ENCODE measurements at places on chromosomes 7 and 10. TPM values are rescaled to one million over a fixed set of nuclear protein-coding genes. Genes with fewer than 3 reads are reported as not detected.

The LRRC4 gene
- 3.3 TPM for polyA plus RNA-seq

The DLX6 gene
- polyA plus RNA-seq, result 0.14 TPM

The MBL2 gene
- polyA plus RNA-seq, result not detected

The RET gene
- polyA plus RNA-seq, result 3.4 TPM

The TMEM26 gene
- polyA plus RNA-seq, result 8.0 TPM

The CALHM3 gene
- polyA plus RNA-seq, result not detected

The SPDYE9 gene
- polyA plus RNA-seq, result 0.20 TPM

The ZP3 gene
- 12.1 TPM for polyA plus RNA-seq

The TMEM273 gene
- 5.6 TPM for polyA plus RNA-seq

DNA sequence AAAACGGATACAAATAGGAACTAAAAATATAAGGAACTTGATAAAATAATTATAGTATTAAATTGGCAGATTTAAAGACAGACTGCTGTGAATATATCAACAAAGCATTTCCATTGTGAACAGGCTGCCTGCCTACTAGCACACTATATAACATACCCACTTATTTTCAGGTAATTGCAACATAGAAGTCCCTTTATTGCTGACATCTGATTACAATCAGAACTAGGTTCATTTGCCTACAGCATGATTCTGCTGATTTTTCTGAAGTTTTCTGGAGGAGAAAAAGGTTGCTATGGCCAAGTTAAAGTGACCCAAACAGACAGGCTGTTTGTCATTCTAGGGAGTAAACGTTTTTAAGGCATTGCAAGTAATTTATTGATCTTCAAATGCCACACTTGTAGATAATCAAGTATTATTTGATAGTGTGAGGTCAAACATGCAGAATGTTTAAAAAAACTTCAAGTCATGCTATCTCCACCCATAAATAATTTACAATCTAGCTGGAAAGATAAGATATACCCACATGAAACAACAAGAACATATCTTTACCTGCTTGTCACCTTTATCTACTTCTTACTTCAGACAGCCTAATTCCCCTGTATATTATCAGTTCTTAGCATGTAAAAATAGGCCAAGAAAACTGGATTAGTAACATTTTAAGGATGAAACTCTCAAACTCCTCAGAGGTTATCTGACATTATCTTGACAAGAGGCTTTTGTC, 40.5 kb downstream of the MTPN start:
- DNase-seq, result no peak

- no peak for DNase-seq
Observed at GRCh38 chr7:33517191-33517590, 387.8 kb downstream of the BBS9 start.

DNA sequence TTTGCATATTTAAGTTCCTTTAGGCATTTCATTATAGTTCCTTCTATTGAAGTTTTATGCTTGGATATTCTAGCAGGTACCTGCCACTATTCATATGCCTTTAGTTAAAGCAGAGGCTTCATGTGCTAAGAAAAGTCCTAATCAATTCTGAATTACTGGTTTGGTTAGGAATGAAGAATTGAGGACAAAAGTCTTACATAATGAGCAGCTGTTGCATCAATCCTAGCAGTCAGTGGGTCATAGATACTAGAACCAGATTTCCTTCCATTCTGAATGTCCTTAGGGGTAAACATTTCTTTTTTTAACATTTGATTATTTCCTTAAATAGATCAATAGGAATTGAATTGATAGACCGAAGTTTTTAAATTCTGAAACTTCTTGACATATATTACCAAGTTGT, 59.2 kb downstream of the CDK13 start:
- no peak for DNase-seq

DNA sequence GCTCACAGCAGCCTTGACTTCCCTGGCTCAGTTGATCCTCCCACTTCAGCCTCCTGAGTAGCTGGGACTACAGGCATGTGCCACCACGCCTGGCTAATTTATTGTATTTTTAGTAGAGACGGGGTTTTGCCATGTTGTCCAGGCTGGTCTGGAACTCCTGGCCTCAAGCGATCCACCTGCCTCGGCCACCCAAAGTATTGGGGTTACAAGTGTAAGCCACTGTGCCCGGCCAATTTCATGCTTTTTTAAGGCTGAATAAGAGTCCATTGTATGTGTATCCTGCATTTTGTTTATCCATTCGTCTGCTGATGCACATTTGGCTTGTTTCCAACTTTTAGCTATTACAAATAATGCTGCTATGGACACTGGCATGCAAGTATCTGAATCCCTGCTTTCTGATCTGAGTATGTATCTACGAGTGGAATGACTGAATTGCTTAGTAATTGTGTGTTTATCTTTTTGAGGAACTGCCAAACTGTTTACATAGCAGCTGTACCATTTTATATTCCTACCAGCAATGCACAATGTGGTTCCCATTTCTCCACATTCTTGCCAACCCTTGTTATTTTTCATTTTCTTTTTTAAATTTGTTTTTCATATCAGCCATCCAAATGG, 37.3 kb upstream of the TPST1 start:
- no peak for DNase-seq

GRCh38 chr10:5416981-5417380, 4.6 kb downstream of the NET1 start:
- DNase-seq, result no peak

GRCh38 chr7:232410-233248, 40.3 kb downstream of the FAM20C start:
- DNase-seq, result no peak

DNA sequence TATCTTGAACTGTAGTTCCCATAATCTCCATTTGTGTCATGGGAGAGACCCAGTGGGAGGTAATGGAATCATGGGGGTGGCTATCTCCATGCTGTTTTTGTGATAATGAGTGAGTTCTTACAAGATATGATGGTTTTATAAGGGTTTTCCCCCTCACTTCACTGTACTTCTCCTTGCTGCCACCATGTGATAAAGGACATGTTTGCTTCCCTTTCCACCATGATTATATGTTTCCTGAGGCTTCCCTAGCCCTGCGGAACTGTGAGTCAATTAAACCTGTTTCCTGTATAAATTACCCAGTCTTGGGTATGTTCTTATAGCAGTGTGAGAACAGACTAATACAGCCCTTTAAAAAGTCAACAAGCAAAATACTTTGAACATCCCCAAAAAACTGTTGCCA, 427.7 kb downstream of the HTR7 start:
- DNase-seq, result no peak

GRCh38 chr10:72953687-72954086, 919 bp downstream of the PLA2G12B start:
- DNase-seq, result no peak

DNA sequence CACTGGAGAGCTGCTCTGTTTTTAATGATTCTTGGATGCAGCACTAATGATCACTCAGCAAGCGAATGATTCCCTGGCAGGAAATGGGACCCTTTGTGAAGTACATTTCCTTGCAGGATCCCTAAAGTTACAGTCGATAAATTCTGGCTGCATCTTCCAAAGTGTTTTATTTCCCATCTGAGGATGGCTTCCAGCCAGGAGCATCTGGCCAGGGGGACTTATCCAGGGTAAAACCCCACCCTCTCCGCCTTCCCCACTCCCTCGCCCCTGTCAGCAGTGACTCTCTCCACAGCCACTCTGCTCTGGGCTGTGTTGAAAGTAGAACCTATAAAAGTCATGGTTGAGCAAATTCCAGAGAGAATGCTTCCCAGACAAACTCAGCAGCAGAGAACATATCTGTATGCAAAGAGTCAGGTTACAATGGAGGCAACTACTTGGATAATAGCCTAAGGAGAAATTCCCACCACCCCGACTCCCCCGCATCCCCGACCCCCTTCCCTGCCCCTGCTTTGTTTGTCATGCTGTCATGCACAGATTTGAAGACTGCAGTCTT, 111.0 kb upstream of the ANLN start:
- DNase-seq, result no peak

DNA sequence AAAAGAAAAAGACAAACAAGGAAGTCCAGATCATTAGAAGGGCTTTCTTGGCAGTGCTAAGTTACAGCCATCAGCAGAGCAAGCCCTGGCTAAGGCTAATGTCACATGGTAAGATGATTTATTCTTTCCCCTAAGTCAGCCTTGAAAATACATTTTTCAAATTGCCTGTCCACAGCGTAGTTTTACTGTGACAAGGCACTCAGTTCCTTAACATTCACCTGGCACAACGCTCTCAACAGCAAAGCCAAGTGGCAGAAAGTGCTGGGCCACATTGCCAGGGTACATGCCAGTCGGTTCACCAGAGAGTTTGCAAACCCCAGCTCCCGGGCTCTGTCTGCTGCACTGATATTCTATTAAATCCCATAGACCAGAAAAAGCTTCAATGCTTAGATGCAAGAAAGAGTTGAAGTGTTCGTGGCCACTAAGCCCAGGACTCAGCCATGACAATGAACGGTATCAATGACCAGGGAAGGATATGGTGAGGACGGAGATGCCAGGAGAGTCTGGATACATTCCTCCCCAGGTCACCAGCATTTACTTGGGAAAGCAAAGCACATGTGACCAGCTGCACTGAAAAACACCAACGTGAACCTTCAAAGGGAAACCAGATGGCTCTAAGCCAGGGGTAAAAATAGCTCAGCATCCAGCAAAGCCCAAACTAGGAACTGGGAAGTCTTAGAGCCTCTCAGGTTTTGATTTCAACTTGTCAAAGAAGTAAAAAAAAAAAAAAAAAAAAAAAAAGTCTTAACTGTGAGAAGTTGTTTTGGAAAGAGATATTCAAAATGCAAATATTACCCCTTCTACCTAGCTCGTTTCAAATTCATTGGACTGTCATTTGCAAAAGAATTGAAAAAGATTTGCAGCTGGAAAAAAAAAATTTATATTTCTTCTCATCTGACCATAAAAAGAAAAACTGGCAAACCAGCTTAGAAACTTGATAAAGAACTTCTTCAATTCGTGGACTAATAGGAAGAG, 23.9 kb upstream of the MPP7 start:
- DNase-seq, result no peak

DNA sequence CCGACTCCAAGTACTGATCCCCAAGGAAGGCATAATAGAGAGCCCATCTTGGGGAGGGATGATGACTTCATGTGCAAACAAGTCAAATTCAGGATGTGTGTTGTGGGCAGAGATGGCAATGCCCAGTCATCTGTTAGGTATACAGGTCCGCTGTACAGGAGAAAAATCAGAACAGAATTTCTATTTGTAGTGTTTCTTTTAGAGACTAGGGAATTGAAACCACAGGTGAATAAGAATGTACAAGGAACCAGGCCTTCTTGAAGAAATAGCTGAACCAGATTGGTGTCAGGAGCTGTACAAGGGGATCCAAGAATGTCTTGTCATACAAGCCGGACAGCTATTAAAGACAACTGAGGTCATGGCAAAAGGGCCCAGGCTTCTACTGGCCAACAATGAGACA, 147.9 kb downstream of the PFKFB3 start:
- DNase-seq, result no peak

DNA sequence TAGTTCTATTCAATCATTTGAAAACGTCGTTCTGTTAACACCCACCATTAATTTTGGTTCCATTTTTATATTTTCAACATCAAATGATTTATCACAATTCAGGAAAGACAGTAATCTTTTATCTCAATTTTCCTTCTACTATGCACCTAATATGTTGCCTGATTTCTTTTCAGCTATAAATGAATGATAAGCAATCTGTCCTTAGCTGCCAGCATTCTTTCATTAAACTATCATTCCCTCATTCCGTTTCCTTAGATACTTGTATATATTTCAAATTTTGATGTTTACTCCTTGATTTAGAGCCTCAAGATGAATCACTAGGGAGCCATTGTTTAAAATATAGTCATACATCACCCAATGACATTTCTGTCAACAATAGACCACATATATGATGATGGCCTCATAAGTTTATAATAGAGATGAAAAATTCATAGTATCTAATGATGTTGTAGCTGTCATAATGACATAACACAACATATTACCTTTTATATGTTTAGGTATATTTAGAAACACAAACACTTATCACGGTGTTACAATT, 661.7 kb downstream of the IPMK start:
- DNase-seq, result no peak

GRCh38 chr7:127782654-127783559, 130.9 kb downstream of the SND1 start:
- no peak for DNase-seq

GRCh38 chr10:102633848-102634247, 10.4 kb upstream of the TRIM8 start:
- DNase-seq, result no peak

- no peak for DNase-seq
Observed at GRCh38 chr10:26481914-26482550, 43.9 kb downstream of the APBB1IP start.

GRCh38 chr7:143043391-143043790, 8.8 kb upstream of the OR6V1 start:
- DNase-seq, result no peak

DNA sequence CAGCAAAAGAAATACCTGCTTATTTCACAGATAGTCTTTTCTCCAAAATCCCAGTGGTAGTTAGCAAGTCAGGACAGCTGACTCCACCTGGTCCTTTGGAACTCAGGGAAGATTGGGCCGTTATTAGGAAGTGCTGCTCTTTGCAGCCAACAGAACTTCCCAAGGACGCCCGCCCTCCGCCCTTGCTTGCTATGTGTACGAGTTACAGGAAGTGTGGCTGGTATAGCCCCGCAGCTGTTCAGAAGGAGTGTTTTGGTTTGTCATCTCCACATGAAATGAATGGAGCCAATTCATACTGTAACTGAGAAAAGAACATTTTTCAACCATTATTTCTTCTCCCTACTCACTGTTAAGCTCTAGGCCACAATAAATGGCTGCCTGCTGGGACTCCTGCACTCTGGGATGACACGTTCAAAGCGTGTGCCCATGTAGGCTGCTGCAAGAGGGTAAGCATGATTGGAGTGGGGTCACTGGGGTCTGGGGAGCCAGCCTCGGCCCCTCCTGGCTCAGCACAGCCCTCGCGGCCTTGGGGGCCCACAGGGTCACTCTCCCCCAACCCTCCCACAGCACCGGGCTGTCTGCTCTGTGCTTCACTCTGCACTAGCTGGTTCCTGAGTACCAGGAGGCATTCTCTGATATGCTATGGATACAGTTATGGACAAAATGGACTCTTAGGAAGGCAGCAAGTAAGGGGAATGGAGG, 244.0 kb downstream of the EBF3 start:
- DNase-seq, result no peak

DNA sequence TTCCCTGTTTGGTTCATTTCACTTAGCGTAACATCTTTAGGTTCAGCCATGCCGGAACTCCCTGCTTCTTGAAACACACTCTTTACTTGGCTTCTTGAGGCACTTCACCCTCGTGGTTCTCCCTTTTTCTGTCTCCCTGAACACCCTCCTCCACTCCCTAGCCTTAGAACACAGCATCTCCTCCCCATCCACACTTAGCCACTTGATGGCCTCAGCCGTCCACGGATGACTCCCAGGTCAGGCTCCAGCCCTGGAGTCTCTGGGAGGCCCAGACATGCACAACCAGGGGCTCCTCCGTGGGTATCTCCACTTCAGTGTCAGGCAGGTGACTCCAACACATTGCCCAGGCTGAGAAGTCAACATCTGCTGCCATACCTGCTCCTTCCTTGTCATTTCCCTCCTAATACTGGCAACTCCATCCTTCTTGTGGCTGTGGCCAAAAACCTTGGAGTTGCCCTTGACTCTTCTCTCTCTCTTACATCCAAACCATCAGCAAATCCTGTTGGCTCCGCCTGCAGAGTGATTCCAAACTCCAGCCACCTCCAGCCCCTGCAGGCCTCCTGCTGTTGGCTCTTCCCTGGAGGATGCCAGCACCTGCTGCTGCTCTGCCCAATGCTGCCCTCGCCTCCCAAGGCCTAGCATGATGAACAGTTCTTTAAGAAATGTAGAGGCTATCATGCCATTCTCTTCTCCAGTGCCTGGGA, 8.4 kb upstream of the INMT start:
- no peak for DNase-seq

All from forelimb muscle (tissue), 1 donor.